ENCODE measurements at places on chromosomes 12 and 14. TPM values are rescaled to one million over a fixed set of nuclear protein-coding genes. Genes with fewer than 3 reads are reported as not detected.
A peak's percentile ranks its signal among the peaks of the same experiment; 100 is the strongest.

APOF gene
- not detected for total RNA-seq

DNA sequence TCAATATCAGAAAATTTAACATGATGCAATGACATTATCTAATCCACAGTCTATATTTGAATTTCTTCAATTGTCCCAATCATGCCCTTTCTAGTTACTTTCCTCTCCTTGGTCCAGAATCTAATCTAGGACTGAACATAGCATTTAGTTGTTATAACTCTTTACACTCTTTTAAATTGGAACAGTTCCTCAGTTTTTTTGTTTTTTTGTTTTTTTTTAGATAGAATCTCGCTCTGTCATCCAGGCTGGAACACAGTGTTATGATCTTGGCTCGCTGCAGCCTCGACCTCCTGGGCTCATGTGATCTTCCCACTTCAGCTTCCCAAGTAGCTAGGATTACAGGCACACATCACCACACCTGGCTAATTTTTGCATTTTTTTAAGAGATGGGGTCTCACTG is 63.1 kb downstream of the RERG start:
- DNase-seq = no peak
- H3K27me3 ChIP-seq = no peaks in the 10 kb centered on the region
- peaks cover 4% of the 10 kb centered on the region for H3K4me1 ChIP-seq
- peak overlapping the region; percentile 69 for H3K27ac ChIP-seq
- H3K36me3 ChIP-seq = no peaks in the 10 kb centered on the region

KRT73 gene
- total RNA-seq = not detected

DNA sequence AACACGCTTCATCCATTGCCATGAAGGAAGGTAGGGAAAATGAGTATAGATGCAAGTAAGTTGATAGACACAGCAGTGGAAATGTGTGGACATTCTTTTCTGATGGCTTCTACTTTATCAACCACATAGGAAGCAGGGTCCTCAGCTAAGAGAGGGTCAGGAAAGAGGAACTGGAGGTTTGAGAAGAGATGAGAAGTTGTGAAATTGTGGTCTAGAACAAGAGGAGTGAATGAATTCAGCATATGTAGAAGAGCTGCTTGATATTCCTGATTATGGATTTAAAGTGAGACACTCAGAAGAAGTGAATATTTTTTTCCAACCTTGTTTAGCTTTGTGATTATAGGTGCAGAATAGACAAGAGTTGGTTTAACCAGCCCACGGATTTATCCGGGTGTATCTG is 128.5 kb downstream of the SLC15A5 start:
- no peak for DNase-seq
- H3K4me1 ChIP-seq = no peaks in the 10 kb centered on the region
- no peak overlapping the region for H3K27ac ChIP-seq
- no peaks in the 10 kb centered on the region for H3K36me3 ChIP-seq
- no peak overlapping the region for H3K4me3 ChIP-seq

- no peak for DNase-seq
- H3K4me3 ChIP-seq = no peak overlapping the region
- H3K4me1 ChIP-seq = peaks cover 57% of the 10 kb centered on the region
- H3K27me3 ChIP-seq = no peaks in the 10 kb centered on the region
- H3K36me3 ChIP-seq = no peaks in the 10 kb centered on the region
- H3K27ac ChIP-seq = peak overlapping the region; percentile 89
Measured at GRCh38 chr12:111409403-111409779, 3.7 kb downstream of the SH2B3 start.

NANOG gene
- total RNA-seq = not detected

DNA sequence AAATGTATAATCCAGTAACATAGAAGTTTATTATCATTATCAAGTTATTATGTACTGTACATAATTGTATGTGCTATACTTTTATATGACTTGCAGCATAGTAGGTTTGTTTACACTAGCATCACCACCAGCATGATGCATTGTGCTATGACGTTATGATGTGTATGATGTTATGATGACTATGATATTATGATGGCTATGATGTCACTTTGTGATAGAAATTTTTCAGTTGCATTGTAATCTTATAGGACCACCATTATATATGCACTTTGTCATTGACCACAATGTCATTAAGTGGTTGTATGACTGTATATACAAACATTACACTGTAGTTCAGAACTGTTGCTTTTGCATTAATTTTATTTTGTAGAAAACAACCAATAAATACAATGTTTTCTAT is 173.4 kb downstream of the PPFIA2 start:
- H3K4me1 ChIP-seq = no peaks in the 10 kb centered on the region
- no peak overlapping the region for H3K4me3 ChIP-seq
- H3K36me3 ChIP-seq = no peaks in the 10 kb centered on the region
- no peak for DNase-seq
- H3K27me3 ChIP-seq = no peaks in the 10 kb centered on the region
- H3K27ac ChIP-seq = no peak overlapping the region

KERA gene
- total RNA-seq = not detected

TOMM20L gene
- not detected for total RNA-seq

DNA sequence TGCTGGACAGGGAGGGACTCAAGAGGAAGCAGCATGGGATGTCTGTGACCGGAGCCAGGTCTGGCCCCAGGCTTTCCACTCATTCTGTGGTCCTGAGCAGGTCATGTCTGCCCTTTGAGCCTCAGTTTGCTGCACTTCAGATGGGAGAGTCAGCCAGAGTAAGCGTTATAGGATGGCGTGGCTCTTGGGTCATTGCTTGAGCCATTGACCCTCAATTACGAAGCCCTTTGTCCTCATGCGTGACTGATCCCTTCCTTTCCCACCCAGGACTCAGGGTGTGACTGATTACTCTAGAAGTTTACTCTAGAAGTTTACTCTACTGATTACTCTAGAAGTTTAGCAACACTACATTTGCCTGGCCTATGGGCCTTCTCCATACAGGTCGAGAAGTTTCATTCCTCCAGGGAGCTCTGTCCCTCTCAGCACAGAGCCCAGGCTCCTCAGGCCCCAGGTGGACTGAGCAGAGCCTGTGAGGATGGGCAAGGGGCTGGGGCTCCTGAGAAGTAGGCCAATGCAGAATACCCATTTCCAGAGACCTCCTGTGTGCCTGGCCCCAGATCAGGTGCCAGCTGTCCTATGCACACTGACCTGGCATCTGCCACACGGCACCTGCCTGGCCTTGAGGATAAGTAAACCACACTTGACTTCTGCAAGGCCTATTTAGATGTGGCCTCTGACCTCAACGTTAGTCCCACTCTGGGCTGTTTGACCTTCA is 7.6 kb upstream of the IFI27 start:
- no peaks in the 10 kb centered on the region for H3K27me3 ChIP-seq
- DNase-seq = peak; percentile 58
- H3K4me3 ChIP-seq = no peak overlapping the region
- no peaks in the 10 kb centered on the region for H3K36me3 ChIP-seq

GRIN2B gene
- 14.7 TPM for total RNA-seq

DNA sequence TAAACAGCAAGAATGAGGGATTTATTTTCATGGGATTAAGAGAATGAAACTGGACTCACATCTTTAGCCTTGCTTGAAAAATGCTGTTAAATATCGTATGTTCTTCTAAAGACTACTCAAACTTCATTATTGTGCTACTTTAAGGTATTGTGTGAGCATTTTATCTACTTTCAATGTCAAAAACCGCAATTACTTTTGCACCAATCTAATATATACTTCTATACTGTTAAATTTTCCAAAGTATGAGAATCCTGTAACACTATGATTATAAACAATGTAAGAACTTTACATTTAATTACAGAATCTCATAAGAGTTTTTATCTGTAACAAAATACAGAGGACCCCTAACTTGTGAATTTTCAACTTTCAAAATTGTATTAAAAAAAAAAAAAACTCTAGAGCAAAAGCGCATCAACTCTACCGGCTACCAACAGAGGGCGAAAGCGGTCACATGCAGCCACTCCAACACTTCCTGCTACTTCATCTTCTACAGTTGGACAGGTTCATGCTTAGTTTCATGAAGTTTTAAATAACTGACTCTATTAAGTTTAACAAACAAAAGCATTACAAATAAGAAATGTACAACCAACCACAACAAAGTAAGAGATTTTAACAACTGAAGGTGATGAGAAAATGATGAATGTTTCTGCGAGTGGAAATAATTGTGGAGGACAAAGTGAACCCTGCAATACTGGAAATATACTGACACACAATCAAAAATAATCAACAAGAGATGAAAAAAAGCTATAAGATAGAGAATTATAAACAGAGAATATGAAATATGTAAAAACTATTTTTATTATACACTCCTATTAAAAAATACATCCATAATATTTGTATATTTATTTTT is 210.9 kb downstream of the MED13L start:
- H3K27ac ChIP-seq = no peak overlapping the region
- no peaks in the 10 kb centered on the region for H3K27me3 ChIP-seq
- no peak overlapping the region for H3K4me3 ChIP-seq
- no peaks in the 10 kb centered on the region for H3K36me3 ChIP-seq
- peaks cover 8% of the 10 kb centered on the region for H3K4me1 ChIP-seq

DNA sequence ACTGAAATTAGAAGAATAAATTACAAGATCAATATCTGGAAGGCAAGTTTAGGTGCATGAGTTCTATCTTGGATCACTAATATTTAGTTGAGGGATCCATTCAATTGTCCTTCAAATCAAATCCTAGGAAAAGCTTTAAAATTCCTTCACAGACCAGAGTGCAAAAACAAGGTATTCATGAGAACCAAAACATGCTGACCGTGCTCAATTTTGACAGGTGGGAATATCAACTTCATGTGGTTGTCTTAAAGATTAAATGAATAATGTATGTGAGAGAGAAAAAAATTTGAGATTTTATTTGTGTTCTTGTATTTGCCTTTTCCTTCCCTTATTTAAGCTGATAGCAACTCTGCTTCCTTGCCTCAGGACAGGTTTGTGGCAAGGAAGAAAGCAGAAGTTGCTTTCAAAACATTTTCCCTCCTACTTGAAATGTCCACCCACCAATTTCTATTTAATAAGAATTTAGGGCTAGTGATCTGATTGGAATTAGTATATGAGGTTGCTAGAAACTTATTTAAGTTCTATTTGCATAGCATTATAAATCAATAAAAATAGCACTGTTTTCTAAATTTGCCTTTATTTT is 4.9 kb upstream of the PPP1R12A start:
- H3K27ac ChIP-seq = no peak overlapping the region
- H3K27me3 ChIP-seq = no peaks in the 10 kb centered on the region
- H3K4me3 ChIP-seq = no peak overlapping the region
- peaks cover 20% of the 10 kb centered on the region for H3K4me1 ChIP-seq
- no peaks in the 10 kb centered on the region for H3K36me3 ChIP-seq

GRCh38 chr12:45981075-45981837 is 9.1 kb downstream of the SCAF11 start:
- no peak for DNase-seq
- no peaks in the 10 kb centered on the region for H3K36me3 ChIP-seq
- H3K4me1 ChIP-seq = peaks cover 48% of the 10 kb centered on the region

NELL2 gene
- 1.4 TPM for total RNA-seq

RHEBL1 gene
- not detected for total RNA-seq

Measured in transverse colon (tissue), 4 donors.